ENCODE measurements at places on chromosomes 6 and 20. TPM values are rescaled to one million over a fixed set of nuclear protein-coding genes. Genes with fewer than 3 reads are reported as not detected.

DNA sequence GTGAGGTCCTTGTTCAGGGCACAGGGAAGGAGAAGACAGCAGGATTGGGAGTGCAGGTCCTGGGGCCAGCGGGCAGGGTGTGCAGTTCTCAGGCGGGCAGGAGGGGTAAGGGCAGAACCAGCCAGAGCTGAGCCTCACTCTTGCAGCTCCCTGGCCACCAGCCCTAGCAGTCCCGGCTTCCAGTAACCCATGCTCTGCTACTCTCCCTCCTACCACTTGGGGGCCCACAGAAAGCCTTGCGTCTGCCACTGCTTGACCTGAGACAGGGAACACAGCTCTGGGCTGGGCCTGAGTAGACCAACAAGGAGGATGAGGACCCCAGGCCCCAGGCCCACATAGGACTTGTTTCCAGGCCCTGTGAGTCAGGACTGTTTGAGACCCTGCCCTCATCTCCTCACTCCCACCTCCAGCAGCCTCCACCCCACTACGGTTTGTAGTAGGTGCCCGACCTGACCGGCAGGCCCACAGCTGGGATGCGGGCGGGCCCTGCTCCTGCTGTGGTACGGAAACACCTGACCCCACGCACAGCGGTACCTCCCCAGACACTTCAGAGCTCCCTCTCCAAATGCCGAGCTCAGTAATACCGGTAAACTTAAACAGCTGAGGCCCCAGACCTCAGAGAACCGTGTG, 39.2 kb downstream of the KCNK5 start:
- no peak for DNase-seq

GRCh38 chr6:49918787-49919186, 45.2 kb downstream of the DEFB114 start:
- no peak for DNase-seq

- no peak for DNase-seq
These were observed 61.8 kb downstream of the GCNT2 start for GRCh38 chr6:10582774-10583508.

SAMD3 gene
- total RNA-seq = 6.3 TPM

CALHM4 gene
- total RNA-seq = not detected

- peak; percentile 31 for DNase-seq
These were observed 94.0 kb downstream of the CD83 start for GRCh38 chr6:14211562-14211942.
